ENCODE measurements at places on chromosomes 1 and 21. TPM values are rescaled to one million over a fixed set of nuclear protein-coding genes. Genes with fewer than 3 reads are reported as not detected.

GRCh38 chr1:117674521-117675400, 68.9 kb downstream of the TENT5C start:
- DNase-seq = no peak

ZNF593OS gene
- not detected for total RNA-seq

CSF3R gene
- total RNA-seq = 5.3 TPM

- DNase-seq = no peak
Measured at GRCh38 chr1:41023279-41023990, 1.9 kb upstream of the SLFNL1 start.

GRCh38 chr1:155454096-155454495, 108.5 kb downstream of the ASH1L start:
- DNase-seq = no peak

DNA sequence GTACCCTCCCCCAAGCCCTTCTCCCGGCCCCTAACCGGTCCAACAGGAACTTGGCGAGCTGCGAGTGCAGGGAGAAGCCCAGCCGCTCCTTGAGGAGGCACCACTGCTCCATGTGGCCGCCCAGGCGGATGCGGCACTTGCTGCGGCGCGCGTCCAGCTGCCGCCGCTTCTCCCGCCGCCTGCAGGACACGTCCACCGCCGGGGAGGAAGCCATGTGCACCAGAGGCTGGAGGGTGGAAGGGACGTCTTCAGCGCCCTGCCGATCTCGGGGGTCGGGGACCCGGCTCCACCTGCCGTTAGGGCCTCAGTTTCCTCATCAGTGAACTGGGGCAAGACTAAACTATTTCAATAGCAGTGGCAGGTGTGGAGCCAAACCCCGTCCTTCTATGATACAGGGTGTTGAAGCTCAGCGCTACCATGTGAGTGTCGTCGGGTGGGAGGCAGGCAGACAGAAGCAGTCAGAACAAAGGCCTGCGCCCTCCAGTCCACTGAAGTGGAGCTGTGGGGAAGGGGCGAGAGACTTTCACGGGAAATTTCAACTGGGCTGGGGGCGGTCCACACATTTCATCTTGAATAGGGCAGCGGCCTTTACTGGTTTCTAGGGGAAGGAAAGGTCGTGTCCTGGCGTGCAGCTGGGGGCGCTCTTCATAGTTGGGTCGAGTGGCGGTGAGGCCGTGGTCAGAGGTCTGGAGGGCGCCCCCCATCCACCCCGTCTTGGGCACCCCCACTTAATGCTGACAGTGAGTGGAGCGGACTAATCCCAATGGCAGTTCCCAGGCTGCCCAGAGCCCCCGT, 592 bp downstream of the ZNF692 start:
- DNase-seq = no peak

OR2T35 gene
- not detected for total RNA-seq

DNA sequence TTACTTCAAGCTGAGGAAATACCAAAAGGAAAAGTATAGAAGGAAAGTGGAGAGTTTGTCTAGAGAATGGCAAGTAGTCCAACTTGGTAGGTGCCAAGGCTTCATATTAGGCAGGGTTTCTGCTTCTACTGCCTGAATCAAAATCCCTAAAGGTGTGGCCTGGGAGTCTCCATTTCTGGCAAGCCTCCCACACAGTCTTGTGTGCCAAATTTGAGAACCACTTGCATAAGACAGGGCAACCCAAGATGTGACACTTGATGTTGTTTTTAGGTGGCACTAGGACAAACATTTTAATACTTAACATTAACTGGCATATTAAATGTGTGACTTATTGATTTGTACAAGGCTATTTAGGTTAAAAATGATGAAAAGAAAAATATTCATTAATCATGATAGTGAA, 60.1 kb downstream of the ATG4C start:
- no peak for DNase-seq

KDM1A gene
- 86.0 TPM for total RNA-seq

DNA sequence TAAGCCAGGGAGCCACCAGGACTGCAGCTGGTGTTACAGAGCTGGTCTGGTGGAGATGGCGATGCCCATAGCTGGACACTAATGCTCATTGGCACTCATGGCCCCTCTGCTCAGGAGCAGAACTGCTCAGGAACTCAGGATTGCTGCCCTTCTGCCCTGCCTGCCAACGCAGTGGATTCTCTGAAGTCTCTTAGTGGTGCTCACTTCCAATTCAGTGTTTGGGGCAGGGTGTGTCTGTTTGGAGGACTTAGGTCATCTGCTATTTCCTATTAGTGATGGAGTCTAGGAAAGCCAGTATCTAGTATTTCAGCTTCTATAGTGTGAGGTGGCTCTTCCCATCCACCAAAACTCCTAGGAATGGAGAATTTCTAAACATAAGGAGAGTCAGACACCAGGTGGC, 29.1 kb downstream of the S100A10 start:
- no peak for DNase-seq

- DNase-seq = no peak
Measured at GRCh38 chr1:109112056-109112651, 1.8 kb upstream of the ELAPOR1 start.

DNA sequence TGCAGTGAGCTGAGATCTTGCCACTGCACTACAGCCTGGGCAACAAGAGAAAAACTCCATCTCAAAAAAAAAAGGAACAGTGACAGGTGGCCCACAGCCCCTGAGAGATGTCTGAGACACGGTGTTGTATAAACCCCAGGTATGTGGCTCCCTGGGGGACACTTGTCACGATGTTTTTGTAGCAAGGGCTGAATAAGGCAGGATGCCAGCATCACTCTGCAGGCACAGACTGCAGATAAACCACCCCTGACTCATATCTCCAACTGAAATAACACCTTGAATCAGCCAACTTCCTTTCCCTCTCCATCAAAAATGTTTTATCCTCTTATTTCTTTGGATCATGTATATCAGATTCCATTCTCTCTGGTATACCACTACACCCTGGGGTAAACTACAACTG, 52.5 kb downstream of the NMNAT2 start:
- no peak for DNase-seq

DNA sequence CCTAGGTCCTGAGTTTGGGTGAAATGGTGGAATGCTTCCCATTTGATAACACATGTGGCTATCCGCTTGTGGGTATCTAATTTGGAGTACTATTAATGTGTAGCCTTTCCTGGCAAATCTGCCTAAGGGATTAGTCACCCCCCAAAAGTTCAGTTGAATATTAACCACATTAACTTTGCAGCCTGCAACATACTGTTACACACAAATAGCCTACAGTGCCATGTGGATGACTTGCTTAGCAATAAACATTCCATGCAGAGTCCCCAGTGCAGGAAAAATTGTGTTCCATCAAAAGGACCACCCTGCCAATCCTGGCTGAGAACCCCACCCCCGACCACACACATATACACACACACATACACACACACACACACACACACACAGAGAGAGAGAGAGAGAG, 303.3 kb upstream of the ESRRG start:
- no peak for DNase-seq

DNA sequence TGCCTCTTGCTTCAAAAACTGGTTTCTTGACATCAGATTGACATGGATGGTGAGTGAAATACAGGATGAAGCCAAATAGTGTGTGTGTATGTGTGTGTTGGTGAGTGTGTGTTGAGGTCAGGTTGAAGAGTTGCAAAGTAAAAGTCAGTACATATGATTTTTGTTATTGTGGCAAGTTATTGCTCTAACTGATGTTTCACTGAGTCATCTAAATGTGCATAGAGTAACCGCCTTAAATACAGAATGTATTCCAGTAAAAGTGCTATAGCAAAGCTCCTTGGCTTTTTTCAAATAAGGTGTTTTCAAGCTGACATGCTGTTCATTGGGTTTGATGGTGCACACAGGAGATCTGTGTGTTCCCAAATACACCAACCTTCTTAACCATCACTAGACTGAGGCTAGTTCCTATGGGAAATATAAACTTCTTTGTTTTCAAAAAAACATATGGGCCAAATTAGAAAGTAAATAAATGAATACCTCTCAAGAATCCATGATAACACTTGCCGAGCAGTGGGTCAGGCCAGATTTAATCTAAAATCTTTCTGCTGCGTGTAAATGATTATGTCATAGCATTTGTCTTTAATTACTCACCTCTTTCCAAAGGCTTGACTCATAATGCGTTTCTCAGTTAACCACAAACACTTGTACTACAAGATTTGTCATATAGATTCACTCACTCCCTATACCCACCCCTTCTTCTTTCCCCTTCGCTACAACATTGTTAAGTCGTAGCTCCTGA, 151.1 kb downstream of the LYPLAL1 start:
- no peak for DNase-seq

ITGB2 gene
- 20.8 TPM for total RNA-seq

HAO2 gene
- 0.16 TPM for total RNA-seq

DNA sequence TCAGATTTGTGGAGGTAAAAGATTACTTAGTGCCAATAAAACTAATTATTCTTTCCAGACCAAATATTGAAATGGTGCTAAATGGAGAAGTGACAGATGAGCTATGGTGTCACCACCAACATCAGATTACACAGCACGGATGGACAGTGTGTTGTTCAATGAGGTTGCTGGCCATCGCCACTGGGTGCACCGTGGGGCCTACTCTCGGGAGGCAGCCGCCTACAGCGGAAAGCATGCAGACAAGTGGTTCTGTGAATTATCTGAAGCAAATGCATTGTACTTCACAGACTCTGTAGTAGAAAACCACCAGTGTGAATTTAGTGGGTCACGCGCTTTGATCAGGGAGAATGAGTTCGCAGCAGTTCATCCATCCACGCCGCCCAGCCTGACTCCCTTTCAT, 42.3 kb downstream of the GNG4 start:
- no peak for DNase-seq

Measured in urinary bladder (tissue), 4 donors.